ENCODE measurements at places on chromosomes 6 and 20.

- no peak for DNase-seq
These were observed 588.0 kb upstream of the ARID1B start for GRCh38 chr6:156189195-156189594.

DNA sequence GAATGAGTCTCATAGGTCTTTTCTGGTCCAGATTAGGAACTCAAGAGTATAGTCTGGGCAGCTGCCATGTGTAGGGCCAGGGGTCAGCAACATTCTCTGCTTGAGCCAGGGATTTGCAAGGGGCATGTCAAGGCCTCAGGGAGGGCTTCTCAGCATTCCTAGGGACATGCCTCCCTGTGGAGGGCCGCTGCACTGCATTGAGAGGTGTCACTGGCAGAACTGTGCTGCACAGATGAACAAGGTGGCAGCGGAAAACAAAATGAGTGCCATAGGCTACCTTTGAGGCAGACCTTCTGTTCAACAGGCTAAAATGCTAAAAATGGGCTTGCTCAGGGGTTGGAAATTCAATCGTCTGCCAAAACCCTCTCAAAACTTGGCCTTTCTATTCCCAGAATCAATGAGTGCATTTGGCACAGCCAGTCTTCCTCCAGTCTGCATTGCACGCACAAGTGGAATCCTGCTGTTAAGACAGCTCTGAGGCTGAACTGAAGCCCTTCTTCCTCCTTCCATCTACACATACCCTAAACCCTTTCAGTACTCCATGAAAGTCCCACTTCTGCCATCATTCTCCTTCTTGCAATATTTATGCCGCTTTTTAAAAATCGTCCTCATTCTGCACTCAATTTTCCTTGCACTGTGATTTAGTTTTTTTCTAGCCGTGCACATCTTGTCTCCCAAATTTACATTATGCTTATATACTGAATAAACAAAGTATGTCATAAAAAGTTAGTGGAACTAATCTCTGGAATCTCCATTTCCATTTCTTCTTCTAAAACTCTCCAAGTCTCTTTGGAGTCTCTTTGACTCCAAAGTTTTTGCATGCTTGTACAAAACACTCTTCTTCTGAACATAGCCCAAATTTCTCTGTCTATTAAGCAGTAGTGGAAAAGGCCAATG, 51.7 kb downstream of the SLC26A8 start:
- DNase-seq: no peak

GRCh38 chr20:50191065-50191543, 474 bp downstream of the CEBPB start:
- peak; percentile 33 for DNase-seq

DNA sequence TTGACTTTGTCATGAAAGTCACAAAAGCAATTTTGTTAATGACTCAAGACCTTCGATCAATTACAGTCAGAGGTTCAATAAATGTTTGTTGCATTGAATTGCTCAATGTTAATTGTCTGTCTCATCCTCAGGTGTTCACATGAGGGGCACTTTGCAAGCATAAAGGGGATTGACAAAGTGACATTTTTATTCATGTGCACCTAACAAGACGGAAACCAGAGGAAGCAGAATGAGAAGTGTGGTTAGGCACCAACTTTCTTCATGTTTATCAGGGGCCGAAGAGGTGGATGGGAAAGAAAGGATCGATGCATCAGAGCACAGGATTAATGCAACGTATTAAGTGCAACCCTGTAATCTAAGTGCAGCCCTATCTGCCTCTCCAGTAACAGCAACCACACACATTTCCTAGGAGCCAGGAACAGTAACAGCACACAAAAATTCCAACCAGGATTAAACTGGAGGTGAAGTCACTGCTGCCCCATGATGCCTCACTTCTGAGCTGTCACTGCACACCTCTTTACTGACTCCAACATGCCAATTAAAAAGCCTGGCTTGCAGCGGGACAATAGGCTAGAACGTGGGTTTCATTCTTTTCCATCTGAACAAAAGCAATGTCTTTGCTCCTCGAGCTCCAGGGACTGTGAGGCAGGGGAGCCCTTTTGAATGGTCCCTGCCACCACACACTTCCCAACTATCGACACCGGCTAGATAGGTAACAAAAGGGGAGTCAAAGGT, 262.7 kb downstream of the CD83 start:
- no peak for DNase-seq

DNA sequence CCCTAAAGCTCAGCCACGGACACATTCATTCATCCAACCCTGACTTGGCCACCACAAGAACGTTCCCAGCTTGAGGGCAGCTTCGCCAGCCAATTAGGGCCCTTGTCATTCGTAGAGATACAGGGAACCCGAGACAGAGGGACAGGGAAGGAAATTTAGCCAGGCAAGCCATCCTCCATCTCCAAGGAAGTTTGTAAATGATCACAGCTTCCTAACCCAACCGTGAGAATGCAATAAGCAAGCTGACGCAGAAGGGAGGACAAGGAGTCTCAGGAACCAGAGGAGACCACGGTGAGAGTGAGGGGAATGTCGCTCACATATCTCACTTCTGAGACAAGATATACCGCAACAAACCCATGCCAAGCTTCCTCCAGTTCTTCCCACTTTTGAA, 1.4 kb downstream of the TRAM2 start:
- no peak for DNase-seq

DNA sequence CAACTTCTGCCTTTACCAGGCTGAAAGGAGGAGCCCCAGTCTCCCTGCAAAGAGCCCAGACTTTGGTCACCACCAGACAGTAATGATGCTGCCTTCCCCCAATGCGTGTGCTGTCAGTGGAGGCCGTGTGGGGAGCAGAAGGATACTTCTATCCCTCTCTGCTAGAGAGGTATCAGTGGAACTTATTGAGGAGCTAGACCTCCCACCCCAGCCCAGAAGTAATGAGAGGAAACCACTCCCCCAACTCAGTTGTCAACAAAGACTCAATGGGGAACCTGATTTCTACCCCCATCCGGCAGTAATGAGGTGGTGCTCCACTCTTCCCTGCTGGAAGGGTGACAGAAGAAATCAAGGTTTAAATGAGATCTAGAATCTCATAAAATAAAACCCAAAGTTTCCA, 4.4 kb upstream of the WFDC8 start:
- no peak for DNase-seq

- DNase-seq: no peak
These were observed 720.7 kb upstream of the ADGRB3 start for GRCh38 chr6:67914419-67914818.

DNA sequence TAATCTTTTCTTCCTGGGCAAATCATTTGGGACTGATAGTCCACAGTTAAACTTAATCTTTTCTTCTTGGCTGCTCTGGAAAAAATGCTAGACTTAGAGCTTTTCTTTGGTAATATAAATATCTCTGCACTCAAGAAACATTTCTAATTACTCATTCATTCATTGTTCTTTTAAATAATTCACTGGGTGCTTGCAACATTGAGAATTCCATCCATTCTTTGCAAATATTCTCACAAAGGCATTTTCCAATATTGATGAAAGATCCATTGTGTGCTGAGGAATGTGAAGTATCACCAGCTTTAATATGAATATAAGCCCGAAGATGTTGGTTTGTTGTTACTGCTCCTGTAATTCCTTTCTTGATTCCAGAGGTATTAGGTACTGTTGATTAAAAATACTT, 38.4 kb downstream of the AKAP7 start:
- DNase-seq: no peak

DNA sequence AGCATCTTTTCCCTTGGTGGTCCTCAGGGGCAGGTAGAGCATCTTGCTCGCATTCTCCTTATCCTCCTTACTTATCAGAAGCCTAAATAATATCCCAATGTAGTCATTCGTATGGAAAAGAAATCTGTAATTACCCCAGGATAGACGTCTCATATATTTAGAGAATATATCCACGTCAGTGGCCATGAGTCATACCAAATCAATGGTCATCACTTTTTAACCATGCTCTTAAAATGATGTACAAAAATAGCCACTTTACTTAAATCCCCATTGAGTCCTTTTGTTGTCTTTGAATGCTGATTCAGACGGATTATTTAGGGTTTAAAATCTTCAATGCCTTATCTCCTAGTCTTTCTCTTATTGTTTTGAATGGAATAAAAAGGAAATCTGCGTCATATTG, 231.7 kb upstream of the STXBP5 start:
- DNase-seq: no peak

- no peak for DNase-seq
These were observed 1.9 kb downstream of the PRELID3B start for GRCh38 chr20:59040667-59041066.

DNA sequence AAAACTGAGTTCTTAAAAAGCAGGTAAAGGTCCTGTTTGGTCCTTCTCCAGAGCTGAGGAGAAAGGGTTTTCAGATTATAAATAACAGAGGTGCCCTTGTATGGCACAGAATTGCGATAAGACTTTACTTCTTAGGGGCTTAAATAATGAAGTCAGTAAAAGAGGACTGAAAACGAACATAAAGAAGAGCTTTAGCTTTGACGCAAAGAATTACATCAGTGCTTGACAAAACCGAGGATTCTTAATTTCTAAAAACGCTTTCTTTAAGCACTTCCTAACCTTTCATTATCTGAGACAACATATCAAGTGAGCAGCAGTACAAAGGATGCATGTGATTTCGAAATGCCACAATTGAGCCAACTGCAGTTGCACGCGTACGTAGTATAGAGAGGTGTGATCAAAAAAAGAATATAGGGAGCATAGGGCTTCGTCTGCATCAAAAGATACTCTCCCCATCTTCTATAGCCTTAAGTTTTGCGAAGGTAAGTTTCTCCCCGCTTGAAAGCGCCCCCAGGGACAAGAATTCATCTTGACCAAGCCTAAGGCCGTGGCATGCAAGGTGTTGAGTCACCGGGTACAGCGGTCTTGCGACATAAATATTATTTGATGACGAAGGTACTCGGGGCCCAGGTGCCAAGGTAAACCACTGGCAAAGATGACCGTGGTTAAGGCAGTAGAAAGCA, 778 bp upstream of the LOC128125822 start:
- no peak for DNase-seq

DNA sequence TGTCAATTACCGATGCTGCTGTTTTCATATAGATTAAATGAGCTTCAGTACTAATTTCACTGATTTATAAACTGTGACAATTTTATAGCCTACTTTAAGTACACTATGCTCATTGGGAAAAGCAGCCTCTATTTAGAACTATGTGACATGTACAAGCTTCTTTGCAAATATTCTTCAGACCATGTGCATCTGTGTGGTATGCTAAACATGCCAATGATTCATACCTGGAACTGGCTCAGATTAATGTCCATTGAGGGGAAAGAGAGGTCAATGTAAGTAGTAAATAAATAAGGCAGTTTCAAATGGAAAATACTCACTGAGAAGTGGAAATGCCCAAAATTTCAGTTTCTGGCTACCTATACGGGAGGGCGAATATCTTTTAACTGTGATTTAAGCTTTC, 777.7 kb downstream of the C6orf118 start:
- DNase-seq: no peak

DNA sequence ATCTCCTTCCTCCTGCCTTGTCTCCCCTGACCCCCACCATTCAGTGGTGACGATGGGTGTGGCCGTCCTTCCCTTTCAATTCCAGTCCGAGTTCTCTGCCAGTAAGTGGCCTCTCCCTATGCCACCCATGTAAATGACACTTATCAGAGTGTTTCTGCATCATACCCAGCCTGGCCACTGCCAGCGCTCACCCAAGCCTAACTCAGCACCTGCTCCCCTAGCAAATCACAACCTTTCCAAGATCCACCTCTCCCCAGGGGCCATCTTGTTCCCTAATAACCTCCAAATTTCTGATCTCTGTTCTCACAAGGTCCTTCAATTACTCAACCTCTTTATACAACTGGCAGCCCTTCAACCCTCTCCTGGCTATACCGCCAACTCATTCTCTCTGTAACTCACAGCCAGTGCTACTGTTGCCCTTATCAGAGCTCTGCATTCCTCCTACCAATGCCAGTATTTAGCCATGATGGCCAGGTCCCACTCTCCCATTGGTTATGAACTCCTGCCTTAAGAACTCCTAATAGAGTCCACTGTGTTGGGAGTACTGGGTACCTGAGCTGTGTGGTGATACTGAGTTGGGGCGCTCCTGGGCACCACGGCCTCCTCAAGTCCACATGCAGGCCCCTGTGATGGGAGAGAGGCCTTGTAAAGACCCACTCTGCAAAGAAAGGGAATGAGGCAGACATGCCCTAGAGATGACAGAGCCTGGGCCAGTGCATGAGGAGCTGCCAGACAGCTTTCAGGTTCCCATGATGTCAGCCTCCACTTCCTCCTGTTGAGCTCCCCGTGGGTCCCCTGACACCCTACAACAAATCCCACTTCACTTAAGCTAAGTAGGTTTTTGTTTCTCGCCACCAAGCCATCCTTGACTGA, 187.4 kb upstream of the RREB1 start:
- DNase-seq: no peak

All from NCI-H526 treated with DMSO at 0.1 percent for 48 hours (cell line).